Activated CD4-positive, CD25-positive, alpha-beta regulatory T cell (primary cell): ENCODE measurements at places on chromosomes 6 and 20.

DNA sequence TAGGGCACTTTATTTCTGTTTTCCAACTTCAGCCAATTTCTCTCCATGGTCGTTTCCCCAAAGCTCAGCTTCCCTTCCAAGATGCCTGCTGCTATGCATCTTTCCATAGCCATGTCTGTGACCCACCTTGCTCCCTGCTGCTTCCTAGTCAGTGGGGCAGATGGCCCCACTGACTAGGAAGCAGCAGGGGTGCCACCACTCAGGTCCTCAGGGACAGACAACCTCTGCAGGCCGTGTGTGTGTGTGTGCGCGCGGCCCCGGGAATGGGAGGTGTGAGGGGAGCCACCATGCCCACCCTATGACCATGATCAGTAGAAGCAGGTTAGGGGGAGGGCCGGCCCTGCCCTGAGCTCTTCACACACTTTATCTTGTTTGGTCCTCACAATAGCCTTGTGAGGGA, 2.7 kb upstream of the IP6K3 start:
- no peak for DNase-seq

DNA sequence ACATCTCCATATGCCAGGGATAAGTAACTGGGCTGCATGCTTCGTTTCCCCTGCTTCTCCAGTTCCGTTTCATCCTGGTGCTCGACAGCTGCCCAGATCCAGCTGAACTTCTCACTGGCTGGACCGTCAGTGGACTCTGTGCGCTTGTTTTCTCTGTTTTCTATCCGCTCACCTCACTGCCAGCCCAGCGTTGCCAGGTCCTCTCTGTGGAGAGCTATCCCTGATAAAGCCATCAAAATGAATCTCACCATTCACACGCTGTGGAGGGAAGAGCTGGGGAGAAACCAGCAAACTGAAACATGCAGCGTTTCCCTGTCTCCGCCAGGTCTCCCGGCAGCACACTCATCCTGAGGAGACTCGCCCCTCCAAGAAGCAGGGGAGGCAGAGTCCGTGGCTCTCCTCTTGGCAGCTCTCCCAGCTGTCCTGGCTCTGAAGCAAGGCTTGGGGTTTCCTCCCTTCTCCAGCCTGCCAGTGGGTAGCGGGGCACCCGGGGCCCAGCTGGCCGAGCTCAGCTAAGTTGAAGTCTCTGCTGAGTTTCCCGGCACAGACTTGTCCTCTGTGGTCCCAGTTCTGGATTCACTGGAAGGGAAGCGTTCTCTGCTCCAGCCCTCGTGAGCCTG, 160.9 kb downstream of the DTNBP1 start:
- DNase-seq: no peak

DNA sequence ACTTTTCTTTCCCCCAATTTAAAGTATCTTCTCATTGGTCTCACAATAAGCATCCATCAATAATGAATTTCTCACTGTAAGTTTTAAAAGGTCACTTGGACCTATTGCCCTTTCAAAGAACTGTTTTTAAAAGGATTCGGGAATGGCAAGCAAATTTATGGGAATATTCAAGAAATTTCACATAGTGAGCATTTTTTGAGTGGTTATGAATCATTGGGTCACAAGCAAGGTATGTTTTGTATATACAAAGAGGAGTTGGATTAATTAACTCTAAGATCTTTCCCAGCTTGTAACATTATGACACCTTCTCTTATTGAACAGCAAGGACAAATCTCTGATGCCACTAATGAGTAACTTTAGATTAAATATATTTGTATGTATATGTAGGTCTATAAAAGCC, 165.0 kb downstream of the MOXD1 start:
- no peak for DNase-seq

DNA sequence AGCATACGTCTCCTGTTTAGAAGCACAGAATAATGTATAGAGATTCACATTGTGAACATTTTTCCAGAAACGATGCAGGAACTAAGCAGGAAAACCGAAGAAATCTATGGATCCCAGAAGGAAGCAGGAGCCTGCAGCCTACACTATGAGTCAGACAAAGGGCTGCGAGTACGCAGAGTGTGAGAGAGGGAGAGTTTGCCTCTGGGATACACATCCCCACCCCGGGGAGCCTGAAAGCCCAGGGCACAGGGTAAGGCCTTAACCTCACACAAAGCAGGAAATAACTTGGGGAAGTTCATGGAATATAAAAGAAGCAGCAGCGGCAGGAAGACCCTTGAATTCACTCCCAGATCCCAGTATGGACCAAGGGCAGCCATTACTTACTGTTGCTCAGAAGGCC, 842.1 kb upstream of the MANEA start:
- no peak for DNase-seq

DNA sequence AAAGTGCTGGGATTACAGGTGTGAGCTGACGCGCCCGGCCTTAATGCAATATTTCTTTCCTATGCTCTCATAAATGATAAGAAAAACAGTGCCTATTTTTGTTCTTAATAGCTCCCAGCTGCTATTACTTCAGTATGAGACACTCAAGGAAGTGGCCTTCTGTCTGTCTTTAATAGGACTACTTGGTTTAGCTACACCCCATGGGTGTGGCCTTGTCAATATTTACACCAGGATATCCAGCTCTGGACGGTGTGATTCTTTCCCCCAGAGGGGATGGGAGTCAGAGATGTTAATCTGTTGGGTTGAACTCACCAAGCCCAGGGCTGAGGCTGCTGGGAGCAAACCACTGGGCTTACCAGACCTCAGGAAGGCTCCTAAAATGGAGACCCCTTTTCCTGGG, 134.2 kb downstream of the CEP57L1 start:
- DNase-seq: no peak
